ENCODE measurements at places on chromosomes 3 and 15. TPM values are rescaled to one million over a fixed set of nuclear protein-coding genes. Genes with fewer than 3 reads are reported as not detected.

GRCh38 chr15:69486481-69487110 is 34.0 kb downstream of the RPLP1 start:
- H3K27me3 ChIP-seq = peaks cover 25% of the 10 kb centered on the region
- no peaks in the 10 kb centered on the region for H3K4me1 ChIP-seq
- H3K27ac ChIP-seq = no peak overlapping the region
- no peaks in the 10 kb centered on the region for H3K36me3 ChIP-seq
- DNase-seq = no peak

- no peak overlapping the region for H3K27ac ChIP-seq
- no peaks in the 10 kb centered on the region for H3K27me3 ChIP-seq
- DNase-seq = no peak
- peaks cover 7% of the 10 kb centered on the region for H3K4me1 ChIP-seq
These were observed 7.5 kb upstream of the MAN2A2 start for GRCh38 chr15:90895571-90896117.

DNA sequence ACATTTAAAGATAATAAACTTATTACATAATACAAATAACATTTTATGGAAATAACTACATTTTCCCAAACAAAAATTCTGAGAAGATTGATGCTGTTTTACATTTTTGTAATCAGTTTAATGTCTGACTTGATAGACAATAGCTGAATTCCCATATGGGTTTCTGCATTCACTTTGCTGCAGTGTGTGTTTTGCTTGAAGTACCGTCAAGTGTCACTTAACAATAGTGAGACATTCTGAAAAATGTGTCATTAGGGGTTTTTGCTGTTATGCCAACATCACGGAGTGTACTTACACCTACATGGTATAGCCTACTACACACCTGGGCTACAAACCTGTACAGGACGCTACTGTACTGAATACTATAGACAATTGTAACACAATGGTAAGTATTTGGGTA is 57.5 kb downstream of the USF3 start:
- no peaks in the 10 kb centered on the region for H3K4me1 ChIP-seq
- no peaks in the 10 kb centered on the region for H3K36me3 ChIP-seq
- H3K4me3 ChIP-seq = no peak overlapping the region
- DNase-seq = no peak
- no peak overlapping the region for H3K27ac ChIP-seq

DNA sequence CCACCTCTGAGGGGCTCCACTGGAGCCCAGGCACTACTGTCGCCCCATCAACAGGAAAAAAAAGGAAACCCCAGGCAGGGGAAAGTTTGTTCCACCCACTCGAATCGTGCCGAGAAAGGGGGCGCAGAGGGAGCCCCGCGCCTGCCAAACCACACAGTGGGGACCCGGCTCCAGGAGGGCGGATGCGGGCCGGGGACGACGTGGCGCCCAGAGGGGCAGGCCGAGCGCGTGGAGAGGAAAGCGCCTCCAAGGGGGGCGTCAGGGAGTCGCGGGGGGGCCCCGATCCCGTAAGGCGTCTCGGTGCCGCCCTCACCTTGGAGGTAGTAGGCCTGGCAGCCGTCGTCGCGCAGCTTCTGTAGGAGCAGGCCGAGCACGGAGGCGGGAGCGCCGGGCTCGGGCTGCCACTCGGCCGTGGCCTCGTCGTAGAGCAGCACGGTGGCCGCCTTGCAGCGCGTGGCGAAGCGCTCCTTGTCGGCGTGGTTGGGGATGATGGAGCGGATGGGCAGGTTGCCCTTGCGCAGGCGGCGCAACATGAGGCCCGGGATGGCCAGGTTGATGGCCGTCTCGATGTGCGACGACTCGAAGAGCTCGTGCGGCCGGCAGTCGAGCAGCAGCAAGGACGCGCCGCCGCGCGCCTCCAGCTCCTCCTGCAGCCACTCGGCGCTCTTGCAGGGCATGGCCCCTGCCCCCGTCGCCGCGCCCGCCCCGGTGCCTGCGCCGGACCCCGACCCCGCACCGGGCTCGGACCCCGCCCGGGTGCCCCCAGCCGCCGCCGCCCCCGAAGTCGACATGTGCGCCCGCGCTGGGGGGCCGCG is 627 bp downstream of the DUSP7 start:
- peak overlapping the region; percentile 85 for H3K27ac ChIP-seq
- peaks cover 38% of the 10 kb centered on the region for H3K4me1 ChIP-seq
- H3K4me3 ChIP-seq = peak overlapping the region; percentile 90
- peaks cover 28% of the 10 kb centered on the region for H3K36me3 ChIP-seq

DNA sequence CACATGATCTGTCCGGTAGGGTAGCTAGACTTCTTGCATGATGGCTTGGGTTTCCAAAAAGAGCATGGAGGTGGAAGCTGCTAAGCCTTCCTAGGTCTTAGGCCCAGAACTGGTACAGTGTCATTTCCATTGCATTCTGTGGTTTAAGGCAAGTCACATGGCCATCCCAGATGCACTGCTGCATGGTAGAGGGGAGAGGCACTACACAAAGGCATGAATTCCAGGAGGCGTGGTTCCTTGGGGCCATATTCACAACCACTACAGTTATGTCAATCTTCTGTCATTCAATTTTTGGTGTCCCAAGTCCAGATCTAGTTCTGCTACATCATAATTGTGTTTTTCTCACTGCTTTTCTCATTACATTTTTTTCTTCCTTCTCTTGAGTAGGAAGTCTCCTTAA is 122.2 kb upstream of the CHRM5 start:
- no peak overlapping the region for H3K27ac ChIP-seq
- H3K27me3 ChIP-seq = peaks cover 1% of the 10 kb centered on the region
- H3K36me3 ChIP-seq = no peaks in the 10 kb centered on the region

- no peak overlapping the region for H3K27ac ChIP-seq
- H3K4me1 ChIP-seq = no peaks in the 10 kb centered on the region
- H3K4me3 ChIP-seq = no peak overlapping the region
- no peak for DNase-seq
- H3K36me3 ChIP-seq = no peaks in the 10 kb centered on the region
These were observed 40.6 kb downstream of the LINGO1 start for GRCh38 chr15:77591968-77592613.

DNA sequence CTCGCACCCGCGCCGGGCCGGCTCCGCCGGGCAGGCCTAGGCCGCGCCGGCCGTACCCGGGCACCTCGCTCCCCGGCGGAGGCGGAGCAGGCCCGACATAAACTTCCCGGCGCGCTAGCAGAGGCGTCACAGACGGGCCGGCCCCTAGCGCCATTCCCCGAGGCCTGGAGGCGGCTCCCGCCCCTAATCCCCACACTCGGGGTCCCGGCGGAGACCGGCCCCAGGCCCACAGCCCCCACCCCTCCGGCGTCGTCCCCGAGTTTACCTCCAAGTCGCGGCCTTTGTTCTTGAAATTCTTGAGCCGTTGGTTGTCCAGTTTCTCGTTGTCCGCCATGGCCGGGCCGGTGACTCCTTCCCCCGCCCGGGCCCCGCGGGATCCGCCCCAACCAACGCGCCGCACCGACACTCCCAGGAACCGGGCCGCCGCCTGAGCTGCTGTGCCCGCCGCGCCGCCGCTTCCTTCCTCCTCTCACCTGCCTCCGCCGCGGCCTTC is 376 bp downstream of the KPNA4 start:
- peak overlapping the region; percentile 57 for H3K4me3 ChIP-seq
- H3K27me3 ChIP-seq = no peaks in the 10 kb centered on the region
- peaks cover 19% of the 10 kb centered on the region for H3K36me3 ChIP-seq
- no peak overlapping the region for H3K27ac ChIP-seq
- H3K4me1 ChIP-seq = peaks cover 60% of the 10 kb centered on the region

GRCh38 chr3:45128950-45129349 is 17.2 kb downstream of the CDCP1 start:
- peaks cover 31% of the 10 kb centered on the region for H3K27me3 ChIP-seq
- H3K4me3 ChIP-seq = no peak overlapping the region
- no peak overlapping the region for H3K27ac ChIP-seq
- H3K4me1 ChIP-seq = peaks cover 5% of the 10 kb centered on the region
- no peak for DNase-seq

DNA sequence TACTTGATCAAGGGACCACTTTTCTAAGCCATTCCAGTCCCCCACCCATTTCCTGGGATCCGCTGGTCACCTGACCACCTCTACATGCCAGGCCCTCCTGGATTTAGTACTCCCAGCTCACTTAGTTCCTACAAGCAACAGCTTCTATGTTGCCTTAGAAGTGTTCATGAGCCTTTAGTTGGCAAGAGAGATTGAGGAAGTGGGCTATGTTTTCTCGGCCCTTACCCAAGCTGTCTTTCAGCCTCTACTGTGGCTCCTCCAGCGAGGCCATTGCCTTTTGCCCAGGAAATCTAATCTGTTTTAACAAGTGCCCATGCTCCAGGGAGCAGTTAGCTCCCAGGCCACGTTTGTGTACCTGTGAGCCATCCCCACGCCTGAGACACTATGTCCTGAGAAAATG is 4.5 kb upstream of the PRKAR2A start:
- DNase-seq = no peak
- H3K27ac ChIP-seq = no peak overlapping the region
- peaks cover 6% of the 10 kb centered on the region for H3K4me1 ChIP-seq
- H3K4me3 ChIP-seq = no peak overlapping the region
- peaks cover 7% of the 10 kb centered on the region for H3K36me3 ChIP-seq

Gene GLDN
- not detected for total RNA-seq
